ENCODE measurements at places on chromosomes 16 and 17.

DNA sequence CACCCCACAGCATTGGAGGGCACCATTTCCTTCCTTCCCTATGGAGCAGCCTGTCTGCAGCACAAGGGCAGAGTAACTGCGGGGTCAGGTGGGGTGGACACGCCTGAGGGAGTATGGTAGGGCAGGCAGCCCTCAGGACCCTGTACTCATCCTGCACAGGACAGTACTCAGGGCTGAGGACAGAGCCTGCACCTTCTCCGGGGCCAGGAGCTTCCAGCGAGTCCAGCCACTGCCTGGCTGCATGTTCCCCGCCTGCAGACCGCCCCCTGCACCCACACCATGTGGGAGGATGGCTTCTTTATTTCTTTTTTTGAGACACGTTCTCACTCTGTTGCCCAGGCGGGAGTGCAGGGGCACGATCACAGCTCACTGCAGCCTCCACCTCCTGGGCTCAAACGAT, 47.6 kb upstream of the CDC42EP4 start:
- DNase-seq, result no peak

GRCh38 chr16:14140923-14141322, 69.8 kb downstream of the MRTFB start:
- DNase-seq, result no peak

DNA sequence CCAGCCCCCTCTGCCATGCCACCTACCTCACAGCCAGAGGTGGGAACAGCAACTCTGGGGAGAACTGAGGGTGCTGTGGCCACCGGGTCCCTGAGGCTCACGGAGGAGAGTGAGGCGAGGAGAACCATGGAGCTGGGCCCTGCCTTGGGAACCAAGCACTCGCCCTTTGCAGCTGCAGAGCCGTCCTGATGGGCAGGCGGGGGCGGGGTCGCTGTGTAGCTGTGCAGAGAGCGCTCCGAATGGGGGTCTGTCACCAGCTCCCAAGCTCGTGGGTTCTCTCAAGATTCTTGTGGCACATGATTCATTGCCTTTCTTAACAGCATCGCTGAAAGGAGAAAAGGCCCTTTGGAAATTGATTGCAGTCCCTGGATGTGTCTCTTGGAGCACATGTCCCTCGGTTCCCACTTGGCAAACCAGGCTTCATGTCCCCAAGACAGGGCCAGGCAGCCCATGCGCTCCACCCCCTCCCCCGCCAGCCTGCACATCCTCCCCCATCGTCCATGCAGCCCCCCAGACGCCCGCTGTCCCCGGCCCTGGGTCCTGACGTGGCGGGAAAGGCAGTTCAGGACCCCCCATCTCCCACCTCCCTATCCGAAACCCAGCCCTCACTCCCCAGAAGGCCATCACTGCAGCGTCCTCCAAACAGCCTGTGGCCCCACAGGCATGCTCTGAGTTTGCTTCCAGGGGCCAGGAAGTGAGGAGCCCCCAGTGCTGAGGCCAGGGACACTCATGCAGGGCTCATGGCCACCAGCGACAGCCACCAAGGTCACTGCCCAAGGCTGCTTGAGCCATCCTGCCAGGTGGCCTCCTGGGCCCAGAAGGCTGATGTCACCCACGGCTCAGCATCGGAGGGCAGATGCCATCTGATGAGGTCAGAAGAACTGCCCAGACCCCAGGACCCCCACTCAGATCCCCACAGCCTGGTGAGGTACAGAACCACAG, 20.6 kb upstream of the CHMP6 start:
- no peak for DNase-seq

DNA sequence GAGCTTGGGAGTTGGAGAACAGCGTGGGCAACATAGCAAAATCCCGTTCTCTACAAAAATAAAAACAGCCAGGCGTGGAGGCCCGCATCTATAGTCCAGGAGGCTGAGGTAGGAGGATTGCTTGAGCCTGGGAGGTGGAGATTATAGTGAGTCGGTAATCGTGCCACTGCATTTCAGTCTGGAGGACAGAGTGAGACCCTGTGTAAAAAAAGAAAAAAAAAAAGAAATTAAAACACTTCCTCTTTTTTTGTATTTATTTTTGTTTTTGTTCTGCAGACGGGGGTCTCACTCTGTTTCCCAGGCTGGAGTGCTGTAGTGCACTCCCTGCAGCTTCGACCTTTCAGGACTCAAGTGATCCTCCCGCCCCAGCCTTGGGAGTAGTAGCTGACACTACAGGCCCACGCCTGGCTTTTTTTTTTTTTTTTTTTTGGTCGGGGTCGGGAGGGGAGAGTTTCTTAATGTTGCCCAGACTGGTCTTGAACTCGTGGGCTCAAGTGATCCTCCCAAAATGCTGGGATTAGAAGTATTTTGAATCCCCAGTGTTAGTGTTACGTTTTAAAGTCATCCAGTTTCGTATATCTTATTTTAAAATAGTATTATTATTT, 1.5 kb downstream of the IST1 start:
- DNase-seq, result no peak

DNA sequence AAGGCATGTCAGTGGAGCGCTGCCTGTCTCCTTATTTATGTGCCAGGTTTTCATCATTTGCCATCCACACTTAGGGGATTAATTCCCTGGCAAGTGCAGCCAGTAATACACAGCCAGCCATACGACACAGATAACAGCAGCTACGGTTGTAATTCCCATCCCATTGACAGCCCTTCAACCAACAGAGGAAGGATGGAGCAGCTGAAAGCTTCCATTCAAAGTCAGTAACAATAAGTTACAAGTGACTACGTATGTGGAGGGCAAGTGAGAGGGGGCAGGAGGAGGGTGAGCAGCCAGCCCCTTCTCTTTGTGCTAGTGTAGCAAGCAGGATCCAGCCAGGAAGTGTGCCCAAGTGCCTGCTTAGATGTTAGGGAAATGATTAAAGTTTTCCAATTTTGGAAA, 53.8 kb upstream of the LYRM9 start:
- DNase-seq, result peak; percentile 13

DNA sequence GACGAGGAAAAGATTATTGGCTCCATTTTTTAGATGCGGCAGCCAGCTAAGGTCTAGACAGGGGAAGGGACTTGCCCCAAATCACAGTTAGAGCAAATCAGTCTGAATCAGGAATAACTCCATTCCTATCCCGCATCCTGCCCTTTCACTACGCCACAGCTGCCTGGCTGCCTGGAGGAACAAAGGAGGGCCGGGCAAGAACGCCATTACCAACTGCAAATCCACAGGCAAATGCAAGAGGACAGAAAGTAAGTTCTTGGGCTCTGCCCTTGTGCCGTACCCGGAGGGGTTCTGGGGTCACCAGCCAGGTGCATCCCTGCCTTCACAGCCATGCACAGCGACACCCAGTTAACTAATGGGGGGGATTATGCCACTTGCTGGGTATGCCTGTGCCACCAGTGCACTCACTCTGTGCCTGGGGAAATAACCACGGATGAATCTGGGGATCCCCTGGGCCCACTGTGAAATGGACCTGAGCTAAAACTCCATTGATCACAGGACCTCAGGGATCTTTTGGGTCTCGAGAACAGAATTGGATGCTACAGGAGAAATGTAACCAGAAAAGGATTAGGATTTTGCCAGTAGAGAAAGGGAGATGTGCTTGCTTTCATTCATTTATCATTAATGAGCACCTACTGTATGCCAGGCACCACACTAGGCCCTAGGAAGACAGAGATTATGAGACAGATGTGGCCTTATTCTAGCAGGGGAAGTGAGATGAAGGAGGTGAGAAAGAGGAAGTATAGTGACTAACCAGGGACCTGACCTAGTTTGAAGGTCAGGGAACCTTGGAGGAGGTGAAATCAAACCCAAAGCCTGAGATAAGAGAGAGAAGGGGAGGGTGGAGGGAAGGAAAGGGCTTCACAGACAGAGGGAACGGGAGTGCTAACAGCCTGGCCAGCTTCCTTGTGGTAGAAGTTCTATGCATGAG, 17.7 kb downstream of the BCL7C start:
- DNase-seq, result no peak

DNA sequence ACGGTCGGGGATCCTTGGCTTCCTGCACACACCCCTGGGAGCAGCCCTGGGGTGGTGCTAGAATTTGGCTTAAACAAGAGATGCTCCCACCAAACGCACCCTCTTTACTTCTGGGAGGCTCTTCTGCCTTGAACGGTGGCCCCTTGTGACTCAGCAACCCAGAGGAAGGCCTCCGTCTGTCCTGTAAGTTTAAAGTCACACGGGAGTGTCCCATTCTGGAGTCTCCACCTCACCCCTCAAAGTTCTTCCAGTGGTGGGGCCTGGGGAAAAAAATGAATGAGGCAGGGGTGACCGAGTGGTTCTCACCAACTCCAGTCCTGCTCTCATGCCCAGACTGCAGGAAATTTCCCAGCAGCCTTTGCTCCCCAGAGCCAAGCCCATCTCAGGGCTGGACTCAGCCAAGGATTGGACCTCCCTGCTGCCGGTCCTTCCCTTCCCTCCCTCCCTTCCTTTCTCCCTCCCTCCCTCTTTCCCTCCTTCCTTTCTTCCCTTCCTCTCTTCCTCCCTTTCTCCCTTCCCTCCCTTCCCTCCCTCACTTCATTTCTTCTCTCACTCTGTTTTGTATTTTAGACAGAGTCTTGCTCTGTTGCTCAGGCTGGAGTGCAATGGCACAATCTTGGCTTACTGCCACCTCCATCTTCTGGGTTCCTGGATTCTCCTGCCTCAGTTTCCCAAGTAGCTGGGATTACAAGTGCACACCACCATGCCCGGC, 11.4 kb downstream of the ITGAD start:
- no peak for DNase-seq

DNA sequence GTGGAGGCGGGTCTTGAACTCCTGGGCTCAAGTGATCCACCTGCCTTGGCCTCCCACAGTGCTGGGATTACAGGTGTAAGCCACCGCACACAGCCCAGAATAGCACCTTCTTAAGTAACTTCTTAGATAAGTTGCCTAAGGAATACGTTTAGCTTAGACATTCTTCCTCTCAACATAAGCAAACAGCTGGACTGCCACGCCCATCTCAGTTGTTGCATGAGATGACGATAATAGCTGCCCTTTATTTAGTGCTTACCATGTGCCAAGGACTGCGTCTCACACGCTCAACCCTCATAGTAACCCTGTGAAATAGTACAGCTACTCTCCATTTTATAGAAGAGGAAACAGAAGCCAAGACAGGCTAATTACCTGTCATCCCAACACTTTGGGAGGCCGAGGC, 11.8 kb downstream of the HASPIN start:
- DNase-seq, result no peak

GRCh38 chr16:56401482-56401881, 23.9 kb downstream of the AMFR start:
- no peak for DNase-seq

GRCh38 chr17:77594416-77595209, 363.9 kb upstream of the TNRC6C start:
- no peak for DNase-seq

DNA sequence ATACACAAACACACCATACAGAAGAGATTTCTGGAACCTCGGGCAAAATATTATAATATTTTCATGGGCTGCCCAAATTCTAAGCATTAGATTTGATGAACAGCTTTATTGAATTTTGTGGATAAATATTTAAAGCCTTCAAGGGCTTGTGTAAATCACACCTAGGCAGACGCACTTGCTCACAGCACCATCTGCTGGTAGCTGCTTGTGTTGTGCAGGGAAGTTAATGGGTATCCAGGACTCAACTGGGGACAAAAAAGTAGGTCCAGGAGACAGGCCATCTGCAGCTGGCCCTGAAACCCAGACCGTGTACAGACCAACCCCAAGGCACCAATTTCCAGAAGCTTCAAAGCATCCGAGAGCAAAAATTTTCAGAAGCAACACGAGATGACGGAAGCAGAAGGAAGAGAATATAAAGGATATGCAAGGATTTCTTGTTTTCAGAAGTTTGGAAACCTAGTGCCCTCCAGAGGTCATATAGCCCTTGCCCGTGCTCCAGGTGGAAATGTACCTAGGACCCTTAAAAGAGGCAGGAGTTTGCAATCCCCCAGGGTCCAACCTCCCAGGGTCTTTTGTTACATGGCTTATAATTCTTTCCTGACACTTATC, 140.0 kb downstream of the CHD9NB start:
- peak; percentile 81 for DNase-seq

- no peak for DNase-seq
Observed at GRCh38 chr16:21277927-21278706, at the start of gene CRYM. Gene CRYM (minus strand): TSS chr16:21278290. CDS start chr16:21278251, 39 bp downstream.

GRCh38 chr17:74297941-74298340, 23.9 kb downstream of the DNAI2 start:
- no peak for DNase-seq

GRCh38 chr17:63440127-63440769, 5.9 kb downstream of the CYB561 start:
- no peak for DNase-seq

DNA sequence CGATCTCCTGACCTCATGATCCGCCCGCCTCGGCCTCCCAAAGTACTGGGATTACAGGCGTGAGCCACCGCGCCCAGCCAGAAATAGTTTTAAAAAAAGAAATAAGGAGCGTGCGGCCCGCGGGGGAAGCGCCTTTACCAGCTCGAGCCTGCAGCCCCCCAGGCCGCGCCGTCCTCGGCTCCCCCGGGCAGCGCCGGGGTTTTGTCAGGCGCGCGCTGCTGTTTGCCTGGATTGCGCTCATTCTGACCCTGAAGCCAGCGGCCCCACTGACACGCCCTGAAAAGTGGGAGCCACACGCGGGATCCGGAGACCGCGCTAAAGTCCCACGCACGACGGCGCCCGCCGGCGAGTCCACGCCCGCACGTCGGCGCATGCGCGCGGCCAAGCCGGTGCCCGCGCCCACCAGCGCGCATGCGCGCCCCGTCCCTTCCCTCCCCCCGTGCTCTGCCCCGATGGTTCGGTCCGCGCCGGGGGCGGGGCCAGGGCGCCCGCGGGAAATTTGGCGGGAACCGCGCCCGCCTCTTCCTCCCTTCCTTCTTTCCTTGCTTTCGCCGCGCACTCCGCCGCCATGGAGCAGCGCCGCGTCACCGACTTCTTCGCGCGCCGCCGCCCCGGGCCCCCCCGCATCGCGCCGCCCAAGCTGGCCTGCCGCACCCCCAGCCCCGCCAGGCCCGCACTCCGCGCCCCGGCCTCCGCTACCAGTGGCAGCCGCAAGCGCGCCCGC, at the start of gene CDT1:
Gene CDT1 (plus strand): TSS at position 526 of the 724 bp plus-strand sequence. CDS start 43 bp downstream, at position 569.
- peak; percentile 80 for DNase-seq

DNA sequence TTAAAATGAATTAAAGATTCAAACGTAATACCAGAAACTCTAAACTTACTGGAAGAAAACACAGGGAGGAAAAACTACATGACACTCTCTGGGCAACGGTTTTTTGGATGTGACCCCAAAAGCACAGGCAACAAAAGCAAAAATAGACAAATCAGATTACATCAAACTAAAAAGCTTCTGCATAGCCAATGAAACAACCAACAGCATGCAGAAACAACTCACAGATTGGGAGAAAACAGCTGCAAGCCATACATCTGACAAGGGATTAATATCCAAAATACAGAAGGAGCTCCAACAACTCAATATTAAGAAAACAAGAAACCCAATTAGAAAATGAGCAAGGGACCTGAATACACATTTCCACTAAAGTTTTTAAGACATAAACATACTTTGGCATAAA, 69.2 kb upstream of the ALOX12 start:
- DNase-seq, result no peak

GRCh38 chr17:58329035-58329809, 627 bp upstream of the TSPOAP1 start:
- DNase-seq, result peak; percentile 37

GRCh38 chr16:49330562-49331201, 42.9 kb upstream of the C16orf78 start:
- DNase-seq, result no peak

Measured in midbrain (tissue), 1 donor.